Activated effector memory CD4-positive, alpha-beta T cell treated with anti-CD3 and anti-CD28 coated beads, Interleukin-2, amount 50 U/mL, for 16 hours (primary cell): ENCODE measurements at places on chromosomes 13 and 19.
A peak's percentile ranks its signal among the peaks of the same experiment; 100 is the strongest.

DNA sequence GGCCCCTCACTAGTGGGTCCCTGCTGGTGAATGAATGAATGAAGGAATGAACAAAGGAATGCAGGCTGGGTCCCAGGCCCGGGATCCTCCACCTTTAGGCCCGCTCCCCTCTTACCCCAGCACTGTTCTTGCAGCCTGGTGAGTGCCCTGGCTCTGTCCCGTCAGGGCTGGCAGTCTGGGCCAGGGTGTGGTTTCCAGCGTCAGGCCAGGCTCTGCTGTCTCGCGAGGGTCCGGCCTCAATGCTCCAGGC lies 317 bp downstream of the LYL1 start:
- no peak for DNase-seq

DNA sequence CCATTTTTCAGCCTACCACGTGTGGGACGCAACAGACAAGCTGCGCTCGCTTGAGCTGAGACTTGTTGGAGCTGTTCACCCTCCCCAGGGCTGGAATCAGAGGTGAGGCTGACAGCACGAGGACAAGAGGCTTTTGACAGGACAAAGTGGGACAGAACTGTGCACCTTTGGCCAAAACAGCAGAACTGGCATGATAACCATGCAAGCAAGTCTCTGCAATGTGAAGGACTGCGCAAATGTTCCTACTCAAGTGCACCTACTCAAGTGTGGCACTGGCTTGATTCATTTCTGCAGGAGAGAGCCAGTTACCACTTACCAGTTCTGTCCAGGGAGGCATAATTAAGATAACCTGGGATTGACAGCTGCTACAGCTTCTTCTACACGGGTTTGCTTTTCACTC lies 62.2 kb upstream of the TM9SF2 start:
- no peak for DNase-seq

GRCh38 chr13:41960637-41961465 lies at the start of gene VWA8:
Gene VWA8 (minus strand): TSS chr13:41961109. CDS start chr13:41961015, 94 bp downstream.
- peak; percentile 93 for DNase-seq

GRCh38 chr19:11142528-11143171 lies 12.9 kb downstream of the SPC24 start:
- DNase-seq: no peak

- DNase-seq: no peak
Measured at GRCh38 chr13:29524176-29524575, 71.3 kb downstream of the SLC7A1 start.

DNA sequence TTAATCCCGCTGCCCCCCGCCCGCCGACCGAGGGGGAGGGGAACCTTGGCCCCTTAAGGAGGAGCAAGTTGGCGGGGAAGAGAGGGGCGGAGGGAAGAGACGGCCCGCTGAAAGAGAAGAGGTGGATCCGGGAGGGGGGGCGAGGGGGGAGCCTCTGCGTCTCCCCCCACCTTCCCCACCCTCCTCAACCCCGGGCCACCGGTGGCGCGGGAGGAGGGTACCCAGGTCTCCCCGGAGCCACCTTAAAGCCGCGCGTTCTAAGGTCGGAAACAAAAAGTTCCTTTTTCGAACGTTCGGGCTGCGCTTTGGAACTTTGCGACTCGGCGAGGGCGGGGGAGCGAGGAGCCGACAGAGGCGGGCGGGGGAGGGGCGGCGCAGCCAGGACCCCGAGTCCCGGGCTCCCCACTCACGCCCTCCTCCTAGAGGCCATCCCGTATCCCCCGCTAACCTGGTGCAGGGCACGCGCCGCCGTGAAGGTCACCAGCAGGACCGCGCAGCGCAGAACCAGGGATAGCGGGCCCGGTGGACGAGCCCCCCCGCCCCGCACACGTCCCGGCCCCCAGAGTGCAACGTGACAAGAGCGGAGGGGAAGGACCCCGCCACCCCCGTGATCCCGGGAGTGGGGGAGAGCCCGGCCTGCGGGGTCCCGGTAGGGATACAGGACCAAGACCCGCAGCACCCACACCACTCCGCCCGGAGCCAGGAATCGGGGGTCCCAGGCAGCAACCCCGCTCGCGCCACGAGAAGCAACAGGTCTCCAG lies 659 bp downstream of the ERF start:
- peak; percentile 93 for DNase-seq

GRCh38 chr13:50419896-50420295 lies 404.7 kb downstream of the KCNRG start:
- no peak for DNase-seq

- no peak for DNase-seq
Measured at GRCh38 chr13:61413572-61414535, 1.8 kb downstream of the PCDH20 start.

DNA sequence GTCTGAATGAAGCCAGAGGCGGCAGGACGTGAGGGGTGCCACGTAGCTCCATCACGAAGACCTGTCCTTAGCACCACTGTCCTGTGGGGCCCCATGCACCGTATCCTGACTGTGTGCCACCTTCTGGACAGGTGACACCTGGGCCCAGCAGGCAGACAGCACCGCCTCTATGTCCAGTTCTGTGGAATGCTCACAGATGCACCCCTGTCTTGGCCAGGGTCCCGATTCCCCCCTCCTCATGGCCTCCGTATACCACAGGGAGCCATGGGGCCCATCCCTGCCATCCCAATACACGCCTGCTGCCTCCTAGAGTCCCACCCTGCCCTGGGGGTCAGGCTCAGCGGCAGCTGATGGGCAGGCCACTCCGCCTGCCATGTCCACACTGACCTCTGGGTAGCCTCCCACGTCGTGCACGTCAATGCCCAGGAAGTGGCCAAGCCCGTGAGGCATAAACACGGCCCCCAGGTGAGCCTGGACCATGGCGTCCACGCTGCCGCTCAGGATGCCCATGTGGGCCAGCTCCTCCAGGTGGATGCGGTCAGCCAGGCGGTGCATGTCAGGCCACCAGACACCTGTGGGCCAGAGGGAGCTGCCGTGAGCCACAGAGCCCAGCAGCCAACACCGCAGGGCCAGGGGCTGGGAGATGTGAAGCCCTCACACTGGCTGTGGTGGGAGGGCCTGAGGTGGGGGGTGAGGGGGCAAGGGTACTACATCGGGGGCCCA lies 17.6 kb downstream of the CEBPG start:
- DNase-seq: peak; percentile 58

GRCh38 chr13:19252381-19252780 lies 70.8 kb upstream of the TUBA3C start:
- no peak for DNase-seq

DNA sequence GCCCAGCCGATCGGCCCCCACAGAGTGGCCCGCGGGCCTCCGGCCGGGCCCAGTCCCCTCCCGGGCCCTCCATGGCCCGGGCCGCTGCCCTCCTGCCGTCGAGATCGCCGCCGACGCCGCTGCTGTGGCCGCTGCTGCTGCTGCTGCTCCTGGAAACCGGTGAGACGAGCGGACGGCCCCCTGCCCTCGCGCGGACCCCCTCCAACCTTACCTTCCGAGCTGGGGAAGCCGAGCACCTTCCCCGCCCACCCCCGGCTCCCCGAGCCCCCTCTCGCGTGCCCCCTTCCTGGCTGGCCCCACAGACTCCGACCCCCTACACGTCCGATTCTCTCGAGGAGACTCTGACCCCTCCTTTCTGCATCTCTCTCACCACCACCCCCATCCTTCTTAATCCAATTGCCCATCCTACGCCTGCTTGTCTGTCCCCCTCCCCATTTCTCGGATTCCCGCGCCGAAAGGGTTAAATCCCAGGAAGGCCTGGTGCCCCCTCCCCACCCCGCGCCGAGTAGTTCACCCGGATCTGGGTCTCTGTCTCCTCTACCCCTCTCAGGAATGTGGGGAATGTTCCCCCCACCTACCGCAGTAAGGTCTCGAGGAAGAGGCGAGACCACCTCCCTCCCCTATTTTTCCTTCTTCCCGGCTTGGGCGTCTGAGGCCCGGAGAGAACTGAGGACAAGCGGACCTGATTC lies 502 bp downstream of the NECTIN2 start:
- DNase-seq: no peak

- DNase-seq: no peak
Measured at GRCh38 chr19:41612483-41612882, 14.4 kb downstream of the CEACAM4 start.

DNA sequence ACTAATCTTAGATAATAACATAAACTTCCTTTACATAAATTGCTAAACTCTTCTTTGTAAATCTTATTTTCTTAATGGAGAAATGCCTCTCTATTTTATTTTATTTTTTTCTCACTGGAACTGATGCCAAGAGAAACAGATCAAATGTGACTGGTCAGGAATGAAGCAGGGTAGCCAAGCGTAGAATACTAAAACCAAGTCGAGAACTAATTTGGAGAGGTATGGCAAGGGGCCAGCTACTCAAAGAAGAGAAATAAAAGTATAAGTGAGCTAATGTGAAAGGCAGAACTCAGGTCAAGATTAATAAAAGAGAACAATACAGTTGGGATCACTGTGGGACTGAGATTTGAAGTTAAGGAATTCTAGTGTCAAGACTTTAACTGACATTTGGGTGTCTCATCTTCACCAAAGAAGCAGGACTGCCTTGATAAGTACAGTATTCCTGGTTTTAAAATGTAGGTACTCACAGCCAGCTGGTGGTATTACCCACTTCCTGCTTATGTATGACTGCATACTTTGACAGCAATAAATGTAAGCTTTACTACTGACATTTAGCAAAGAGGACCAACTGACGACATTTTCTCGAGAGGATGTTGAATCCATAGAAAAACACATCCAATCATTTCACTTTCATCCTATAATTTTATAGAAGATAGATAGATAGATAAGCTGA lies 1192.2 kb downstream of the EFNB2 start:
- no peak for DNase-seq

- no peak for DNase-seq
Measured at GRCh38 chr19:40594255-40594654, 6.9 kb upstream of the LTBP4 start.

DNA sequence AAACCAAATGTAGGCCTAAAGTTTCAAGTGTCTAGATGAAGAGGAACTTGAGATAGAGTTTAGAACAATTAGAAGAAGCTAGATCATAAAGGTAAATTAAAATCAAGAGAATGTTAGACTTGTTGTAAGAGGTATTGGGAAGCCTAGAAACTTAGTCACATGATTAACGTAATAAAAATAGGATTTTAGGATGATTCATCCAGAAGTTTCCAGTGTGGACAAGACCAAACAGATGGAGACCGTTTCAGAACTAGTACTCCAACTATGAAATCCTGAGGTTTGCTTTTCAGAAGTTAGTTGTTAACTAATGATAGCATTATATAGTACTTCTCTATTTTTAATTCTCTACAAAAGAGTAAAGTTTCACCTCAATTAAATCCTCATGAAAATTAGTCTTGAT lies 104.9 kb downstream of the MZT1 start:
- DNase-seq: no peak

DNA sequence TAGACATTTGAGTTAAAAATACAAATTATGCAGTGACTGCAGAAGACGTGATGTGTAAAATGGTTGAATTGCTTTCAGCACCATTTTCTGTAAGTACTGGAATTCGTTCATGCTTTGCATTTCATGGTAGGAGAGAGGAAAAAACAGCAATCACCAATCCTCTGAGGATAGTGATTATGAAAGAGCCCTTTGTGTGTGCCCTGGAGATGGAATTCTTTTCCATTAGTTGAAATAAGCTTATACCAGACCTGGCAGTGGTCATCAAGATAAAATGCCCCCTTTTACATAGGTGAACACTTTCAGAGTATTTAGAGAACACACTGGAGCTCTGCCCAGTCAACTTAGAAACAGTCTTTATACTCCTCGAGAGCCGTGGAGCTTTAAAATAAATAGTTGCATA lies 1.7 kb downstream of the CNMD start:
- no peak for DNase-seq

- DNase-seq: no peak
Measured at GRCh38 chr13:23666582-23666981, 96.4 kb downstream of the TNFRSF19 start.

GRCh38 chr13:63731896-63732295 lies 2316.2 kb upstream of the PCDH20 start:
- DNase-seq: no peak

GRCh38 chr19:43290568-43291359 lies 21.4 kb upstream of the PSG9 start:
- DNase-seq: no peak

DNA sequence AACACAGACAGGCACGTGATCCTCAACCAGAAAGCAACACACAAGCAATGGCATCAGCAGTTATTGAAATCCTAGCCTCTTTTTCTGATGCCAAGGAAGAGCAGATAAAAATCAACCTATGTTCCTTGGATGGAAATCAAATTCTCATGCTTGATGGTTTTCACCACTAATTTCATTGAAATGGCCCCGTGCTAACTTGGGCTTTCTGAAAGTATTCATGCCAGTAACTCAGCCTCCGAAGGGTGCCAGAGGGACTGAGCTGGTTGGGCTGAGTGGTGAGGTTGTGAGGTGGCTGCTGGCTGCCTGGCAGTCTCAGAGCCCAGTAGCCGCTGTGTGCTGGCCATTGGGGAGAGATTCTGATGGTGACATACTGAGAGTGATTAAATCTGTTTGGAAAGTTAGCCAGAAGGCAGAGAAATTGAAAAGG lies 309.3 kb downstream of the DCT start:
- no peak for DNase-seq
